ENCODE measurements at places on chromosomes 12 and 14. TPM values are rescaled to one million over a fixed set of nuclear protein-coding genes. Genes with fewer than 3 reads are reported as not detected.

Gene FAM181A
- total RNA-seq, result not detected

Gene TSPAN11
- total RNA-seq, result 2.6 TPM

Gene MEG3
- 20.6 TPM for total RNA-seq

Gene MFAP5
- 29.1 TPM for total RNA-seq

Gene CCDC88C
- total RNA-seq, result 3.2 TPM
